ENCODE measurements at places on chromosomes 3 and 15.

GRCh38 chr3:172244011-172244410 is 204.2 kb downstream of the GHSR start:
- peak; percentile 42 for DNase-seq

- no peak for DNase-seq
Measured at GRCh38 chr3:127959041-127959440, 44.0 kb downstream of the KBTBD12 start.

DNA sequence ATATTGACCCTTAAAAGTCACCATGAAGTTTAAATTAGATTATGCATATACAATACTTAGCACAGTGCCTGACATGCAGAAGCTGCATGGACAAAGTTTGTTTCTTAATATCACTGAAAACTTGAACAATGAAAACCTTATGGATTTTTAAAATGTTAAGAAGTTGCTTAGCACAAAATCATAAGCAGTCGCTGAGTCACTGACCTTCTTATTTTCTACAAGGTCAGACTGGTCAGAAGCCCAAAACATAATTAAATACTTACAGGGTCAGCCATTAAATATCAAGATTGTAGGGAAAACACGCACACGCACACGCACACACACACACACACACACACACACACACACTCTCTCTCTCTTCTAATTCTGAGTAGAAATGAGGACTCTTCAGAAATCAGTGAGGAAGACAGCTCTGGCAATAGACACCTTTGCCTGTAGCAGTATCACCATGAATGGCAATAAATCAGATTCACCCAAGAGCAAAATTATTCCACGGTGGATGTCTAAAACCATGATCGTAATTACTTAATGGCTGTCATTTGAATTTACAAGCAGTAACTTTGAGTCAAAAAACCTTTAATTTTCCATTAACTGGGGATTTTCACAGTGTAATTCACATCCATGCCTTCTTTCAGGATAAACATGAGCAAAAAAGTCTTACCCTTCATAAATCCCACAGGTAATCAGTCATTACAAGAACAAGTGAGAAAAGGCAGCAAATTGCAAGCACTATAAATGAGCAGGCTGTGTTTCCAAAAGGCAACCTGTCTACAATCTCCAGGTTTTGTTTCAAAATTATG is 147.5 kb downstream of the OSBPL10 start:
- no peak for DNase-seq

GRCh38 chr3:19739504-19739903 is 194.5 kb downstream of the EFHB start:
- no peak for DNase-seq
